ENCODE measurements at places on chromosomes 1 and 21. TPM values are rescaled to one million over a fixed set of nuclear protein-coding genes. Genes with fewer than 3 reads are reported as not detected.

GRCh38 chr1:27253596-27253995 lies 19.2 kb downstream of the WDTC1 start:
- peaks cover 69% of the 10 kb centered on the region for H3K4me1 ChIP-seq

DNA sequence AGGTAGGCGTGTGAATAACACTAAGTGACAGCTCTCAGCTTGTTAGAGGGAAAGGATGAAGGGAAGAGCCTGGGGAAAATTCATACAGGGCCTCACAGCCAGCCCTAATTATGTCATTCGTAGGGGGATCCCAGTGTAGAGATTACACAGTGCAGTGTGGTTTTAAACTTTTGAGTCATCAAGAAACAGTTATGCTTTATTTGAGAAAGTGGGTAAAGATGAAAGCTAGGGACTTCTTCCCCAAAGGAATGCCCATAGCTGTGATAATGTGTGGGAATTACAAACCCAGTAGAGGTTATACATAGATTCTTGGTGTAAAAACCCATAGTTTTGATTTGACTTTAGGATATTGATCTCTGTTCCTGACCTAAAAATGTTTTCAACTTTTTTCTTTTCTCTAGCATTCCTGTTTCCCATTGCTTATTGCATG lies 1.9 kb downstream of the TTF2 start:
- H3K27ac ChIP-seq: no peak overlapping the region
- no peak overlapping the region for H3K4me3 ChIP-seq
- DNase-seq: no peak
- H3K4me1 ChIP-seq: peaks cover 41% of the 10 kb centered on the region
- H3K36me3 ChIP-seq: peaks cover 32% of the 10 kb centered on the region

- H3K36me3 ChIP-seq: peaks cover 41% of the 10 kb centered on the region
- no peaks in the 10 kb centered on the region for H3K27me3 ChIP-seq
- no peak overlapping the region for H3K27ac ChIP-seq
- H3K4me3 ChIP-seq: no peak overlapping the region
- H3K4me1 ChIP-seq: peaks cover 20% of the 10 kb centered on the region
These were observed 6.7 kb upstream of the METTL25B start for GRCh38 chr1:156721535-156721934.

DNA sequence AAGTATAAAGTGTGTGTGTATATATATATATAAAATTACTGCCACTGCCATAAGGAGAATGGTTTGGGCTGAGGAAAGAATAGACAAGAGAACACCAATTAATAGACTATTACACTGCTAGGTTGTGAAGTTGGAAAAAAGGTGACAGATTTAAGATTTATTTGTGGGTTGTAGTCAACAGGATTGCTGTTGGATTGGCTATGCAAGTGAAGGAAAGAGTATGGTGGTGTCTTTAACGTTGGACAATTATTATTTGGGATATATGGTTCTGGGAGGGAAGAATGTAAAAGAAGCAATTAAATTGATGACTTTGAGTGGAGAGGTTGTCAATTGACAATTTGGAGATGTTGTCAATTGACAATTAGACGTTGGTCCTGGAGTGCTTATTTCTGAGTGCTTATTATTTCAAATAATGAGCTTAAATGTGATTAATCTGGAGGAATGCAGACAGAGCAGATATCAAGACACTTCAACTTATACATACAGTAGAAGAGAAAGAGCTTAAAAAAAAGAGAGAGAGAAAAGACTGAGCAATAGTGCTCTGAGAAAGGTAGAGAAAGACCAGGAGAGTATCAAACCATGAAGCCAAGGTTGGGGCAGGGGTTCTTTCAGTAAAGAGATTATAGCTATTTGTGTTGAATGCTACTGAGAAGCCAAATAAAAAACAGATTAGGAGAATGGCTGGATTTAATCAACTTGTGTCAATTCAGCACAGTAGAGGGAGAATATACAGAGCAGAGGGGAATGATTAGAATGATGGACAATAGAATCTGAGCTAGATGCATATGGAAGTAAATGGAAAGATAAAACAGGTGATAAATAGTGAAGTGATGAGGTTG lies 9.7 kb downstream of the PTGS2 start:
- no peaks in the 10 kb centered on the region for H3K27me3 ChIP-seq
- DNase-seq: no peak
- H3K4me3 ChIP-seq: no peak overlapping the region
- H3K27ac ChIP-seq: no peak overlapping the region

DNA sequence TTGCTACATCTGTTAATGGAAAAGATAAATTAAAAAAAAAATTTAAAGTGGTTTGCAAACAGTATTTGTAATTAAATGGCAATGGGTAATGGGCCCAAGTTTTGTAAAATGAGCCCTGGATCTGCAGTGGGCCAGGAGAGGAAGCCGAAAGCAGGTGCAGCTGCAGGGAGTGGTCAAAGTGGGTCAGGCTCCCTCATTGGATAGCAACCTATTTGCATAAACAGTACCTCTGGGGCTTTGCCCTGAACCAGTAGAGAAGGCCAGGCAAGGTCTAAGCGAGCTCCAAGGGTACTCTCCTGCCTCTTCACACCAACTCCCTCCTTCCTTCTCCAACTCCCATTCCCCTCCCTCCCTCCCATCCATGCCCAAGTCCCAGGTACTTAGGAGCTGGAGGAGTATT lies 138.9 kb downstream of the HMGB4 start:
- no peaks in the 10 kb centered on the region for H3K27me3 ChIP-seq
- DNase-seq: peak; percentile 71
- no peaks in the 10 kb centered on the region for H3K36me3 ChIP-seq
- peaks cover 10% of the 10 kb centered on the region for H3K4me1 ChIP-seq
- H3K4me3 ChIP-seq: no peak overlapping the region

DNA sequence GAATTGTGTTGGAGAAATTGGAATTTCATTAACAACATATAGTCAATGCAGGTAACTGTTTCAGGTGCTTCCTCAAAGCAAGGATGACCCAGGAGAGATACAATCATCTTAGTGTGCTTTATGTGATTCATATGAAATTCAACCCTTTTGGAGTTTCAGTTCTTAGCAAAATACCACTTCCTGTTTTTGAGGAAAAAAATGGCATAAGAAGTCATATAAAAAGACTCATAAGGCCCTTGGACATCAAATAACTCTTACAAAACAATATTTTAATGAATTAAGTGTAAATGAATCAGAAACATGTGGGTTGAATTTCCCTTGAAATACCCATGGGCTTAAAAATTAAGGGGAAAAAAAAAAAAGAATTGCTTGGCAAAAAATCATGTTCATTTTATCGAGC lies 926.6 kb downstream of the LTN1 start:
- H3K27ac ChIP-seq: no peak overlapping the region
- H3K27me3 ChIP-seq: no peaks in the 10 kb centered on the region
- no peak overlapping the region for H3K4me3 ChIP-seq
- no peaks in the 10 kb centered on the region for H3K36me3 ChIP-seq

PTPRU gene
- total RNA-seq: 1.1 TPM
